HEK293T (cell line): ENCODE measurements at places on chromosomes 3 and 15.

- DNase-seq, result no peak
These were observed 124.7 kb downstream of the RPL22L1 start for GRCh38 chr3:170745211-170745718.

DNA sequence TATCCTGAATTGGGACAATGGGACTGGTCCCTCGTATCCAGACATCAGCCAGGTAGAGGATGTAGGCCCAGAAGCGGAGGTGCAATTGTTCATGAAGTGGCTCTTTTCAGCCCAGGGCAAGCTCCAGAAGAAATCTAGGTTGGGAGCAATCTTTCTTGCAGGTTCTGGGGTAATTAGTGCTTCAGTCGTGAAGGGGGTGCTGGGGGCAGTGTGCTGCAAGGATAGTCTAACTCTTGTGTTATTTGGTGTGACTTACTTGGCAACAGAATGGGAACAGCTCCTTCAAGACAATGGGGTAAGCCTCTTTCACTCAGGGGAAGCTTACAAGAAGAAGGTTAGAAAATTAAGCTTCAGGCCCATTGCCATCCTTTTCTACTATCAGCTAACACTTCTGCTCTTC lies 273.0 kb downstream of the DIPK2A start:
- DNase-seq, result no peak

- no peak for DNase-seq
These were observed 219.3 kb upstream of the TMCO5A start for GRCh38 chr15:37715101-37715500.

DNA sequence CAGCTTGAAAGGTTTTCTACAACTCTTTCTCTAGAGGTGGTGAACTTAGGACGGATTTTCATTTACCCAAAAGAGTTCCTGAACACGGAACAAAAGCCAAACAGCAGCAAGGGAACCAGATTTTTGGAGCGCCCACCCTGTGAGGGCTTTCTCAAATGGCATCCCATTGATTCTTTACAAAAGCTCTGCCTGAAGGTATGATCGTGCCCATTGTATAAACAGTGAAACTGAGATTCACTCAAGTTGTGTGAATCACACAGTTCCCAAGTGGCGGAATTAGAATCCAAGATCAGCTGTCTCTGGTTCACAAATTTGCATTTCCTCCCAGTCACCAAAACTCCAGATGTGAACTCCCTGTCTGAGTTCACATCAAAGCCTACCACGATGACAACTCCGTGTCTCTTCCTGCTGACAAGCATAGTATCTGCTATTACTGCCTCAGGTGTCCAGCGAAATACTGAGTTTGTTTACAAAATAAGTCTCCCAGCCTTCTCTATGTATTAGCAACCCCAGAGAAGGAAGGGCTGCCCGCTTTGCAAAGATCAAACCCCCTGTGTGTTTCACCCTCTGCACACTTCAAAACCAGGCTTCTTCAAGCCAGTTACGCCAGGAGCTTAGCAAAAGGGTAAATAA lies 235.9 kb upstream of the ST8SIA2 start:
- no peak for DNase-seq

DNA sequence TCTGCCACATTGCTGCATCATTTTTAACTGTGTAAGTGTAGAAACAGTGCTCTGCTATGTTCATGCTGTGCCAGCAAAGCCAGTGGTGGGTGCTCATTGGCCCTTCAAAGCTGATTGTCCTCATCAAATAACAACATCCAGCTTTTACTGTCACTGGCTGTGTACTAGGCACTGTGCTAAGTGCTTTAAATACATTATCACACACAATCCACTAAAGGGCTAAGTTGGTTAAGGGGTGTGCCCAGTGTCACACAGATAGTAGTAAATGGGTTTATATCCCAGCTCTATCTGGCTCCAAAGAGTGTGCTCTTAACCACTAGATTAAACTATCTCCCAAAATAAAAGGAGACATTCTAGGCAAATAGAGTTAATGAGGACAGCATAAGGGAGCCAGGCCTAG lies 7.7 kb downstream of the TUBGCP4 start:
- DNase-seq, result no peak

DNA sequence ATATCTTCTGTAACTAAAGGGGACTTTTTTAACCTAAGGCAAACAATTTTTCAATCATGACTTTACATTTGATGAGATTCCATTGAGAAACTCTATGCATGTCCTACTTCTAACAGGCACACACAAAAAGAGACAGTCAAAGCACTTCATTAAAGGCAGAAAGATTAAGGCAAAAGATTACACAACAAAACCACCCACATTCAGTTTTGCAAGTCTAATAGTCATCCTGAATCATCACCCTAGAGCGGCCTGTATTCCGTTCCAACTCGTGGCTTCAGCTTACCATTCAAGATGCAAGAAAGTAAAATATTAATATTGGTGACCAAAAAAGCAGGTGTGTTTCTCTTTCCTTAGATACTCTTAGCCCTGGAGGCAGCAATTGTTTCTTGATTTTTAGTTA lies 205.9 kb downstream of the P3H2 start:
- no peak for DNase-seq

DNA sequence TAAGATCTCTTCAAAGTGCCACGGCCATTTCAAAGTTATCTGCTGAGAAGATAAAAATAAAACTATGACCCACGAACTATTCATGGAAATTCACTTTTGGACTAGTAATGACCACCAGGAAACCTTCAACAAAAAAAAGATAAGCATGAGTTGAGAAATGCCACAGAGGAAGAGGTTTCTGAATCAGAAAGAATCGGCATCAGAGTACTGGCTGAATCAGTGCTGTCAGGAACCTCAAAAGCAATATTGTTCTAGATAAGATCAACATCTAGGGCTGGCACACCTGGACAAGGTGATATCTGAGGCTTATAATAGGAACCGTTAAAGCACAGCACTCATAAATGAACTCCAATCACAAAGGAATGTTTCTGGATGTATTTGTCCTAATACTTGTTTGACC lies 72.7 kb downstream of the PEAK1 start:
- DNase-seq, result no peak

- DNase-seq, result no peak
These were observed 5.7 kb downstream of the CHST13 start for GRCh38 chr3:126529585-126530170.

GRCh38 chr15:59399465-59400102 lies 26.9 kb upstream of the MYO1E start:
- DNase-seq, result no peak

DNA sequence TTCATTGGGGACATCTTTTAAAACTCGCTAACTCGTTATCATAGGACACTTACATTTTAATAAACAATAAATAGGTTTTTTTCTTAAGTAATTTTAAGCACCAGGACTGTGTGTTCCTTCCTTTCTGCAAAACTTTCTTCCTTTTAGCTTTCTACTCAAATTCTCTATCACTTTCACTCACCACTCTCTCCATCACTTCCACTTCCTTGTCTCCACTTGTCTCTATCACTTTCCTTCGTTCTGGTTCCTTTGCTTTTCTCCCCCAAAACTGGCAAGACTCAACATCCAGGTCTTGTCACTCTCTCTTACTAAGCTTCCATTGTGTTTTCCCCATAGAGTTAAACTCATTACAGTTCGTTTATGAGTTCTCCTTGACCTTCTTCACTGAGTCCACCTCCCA lies 99.0 kb downstream of the ZPLD1 start:
- DNase-seq, result no peak

GRCh38 chr3:100516838-100517237 lies 24.4 kb downstream of the TMEM45A start:
- DNase-seq, result no peak

- no peak for DNase-seq
These were observed 133.7 kb upstream of the LRRN1 start for GRCh38 chr3:3665546-3665945.

GRCh38 chr15:63191895-63192618 lies 2.7 kb downstream of the RAB8B start:
- DNase-seq, result no peak

- DNase-seq, result no peak
These were observed 377.1 kb upstream of the TPM1 start for GRCh38 chr15:62665449-62665848.

DNA sequence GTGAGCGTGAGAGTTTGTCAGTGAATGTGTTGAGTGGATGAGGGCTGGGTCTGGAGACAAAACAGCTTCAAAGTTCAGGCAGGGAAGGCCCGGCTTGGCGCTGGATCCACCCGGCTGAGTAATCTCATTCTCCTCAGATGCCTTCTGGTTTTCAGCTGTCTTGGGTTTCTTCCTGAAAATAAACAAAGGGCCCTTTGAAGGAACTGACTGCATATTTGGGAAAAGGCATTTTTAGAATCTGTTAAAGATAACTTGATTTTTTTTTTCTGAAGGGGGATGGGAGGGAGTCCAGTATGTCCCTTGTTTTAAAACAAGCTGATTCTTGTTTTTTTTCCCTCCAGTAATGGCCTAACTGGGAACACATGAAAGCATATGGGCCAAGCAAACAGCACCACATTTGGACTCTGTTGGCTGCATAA lies 86.4 kb downstream of the TIGIT start:
- DNase-seq, result no peak

DNA sequence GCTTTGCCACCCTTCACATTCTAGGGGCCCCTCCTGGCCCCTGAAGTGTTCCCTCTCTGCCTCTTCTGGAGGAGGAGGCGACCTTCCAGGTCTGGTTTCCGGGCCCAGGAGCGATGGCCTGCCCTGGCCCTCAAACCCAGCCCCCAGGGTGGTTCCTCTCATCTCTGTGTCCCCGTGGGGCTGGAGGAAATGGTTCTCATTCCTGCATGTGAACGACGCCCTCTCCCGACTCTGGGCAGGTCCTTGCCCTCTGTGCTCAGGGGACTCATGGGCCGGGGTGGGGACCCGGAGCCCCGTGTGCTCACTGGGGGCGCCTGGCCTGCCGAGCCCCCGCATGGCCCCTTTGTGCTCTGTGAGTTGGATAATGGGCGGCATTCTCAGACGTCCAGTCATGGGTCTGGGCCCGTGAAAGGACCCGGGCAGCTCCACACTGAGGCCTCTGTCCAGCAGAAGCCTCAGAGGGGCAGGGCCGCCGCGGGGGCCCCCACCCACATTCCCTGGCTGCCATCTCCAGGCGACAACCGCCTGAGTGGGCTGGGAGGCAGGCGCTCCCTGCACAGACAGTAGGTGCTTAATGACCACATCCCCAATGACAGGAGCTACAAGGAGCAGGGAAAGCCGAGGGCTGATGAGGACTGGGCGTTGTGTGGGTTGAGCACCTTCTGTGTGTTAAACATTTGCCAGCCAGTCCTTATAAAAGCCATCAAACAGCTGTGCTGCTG lies 5.5 kb upstream of the PLXND1 start:
- DNase-seq, result no peak

GRCh38 chr3:61531528-61531927 lies 29.8 kb upstream of the PTPRG start:
- no peak for DNase-seq

DNA sequence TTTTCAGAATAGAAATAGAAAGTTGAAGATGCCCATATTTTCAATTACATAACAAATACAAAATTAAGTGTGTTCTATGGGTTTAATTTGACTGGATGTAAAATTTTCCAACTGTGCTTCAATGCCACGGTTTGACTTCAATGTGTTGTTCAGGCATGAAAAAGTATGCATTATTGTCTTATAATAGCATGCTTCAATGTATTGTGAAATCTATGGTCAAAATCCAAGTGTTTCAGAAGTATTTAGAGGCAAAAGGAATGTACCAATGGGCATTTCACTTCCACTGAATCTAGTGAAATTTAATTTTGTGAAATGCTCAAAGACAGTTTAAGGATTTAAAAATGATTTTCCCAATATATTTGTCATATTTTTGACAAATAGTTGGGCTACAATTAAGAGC lies 16.0 kb downstream of the NEK10 start:
- DNase-seq, result no peak

DNA sequence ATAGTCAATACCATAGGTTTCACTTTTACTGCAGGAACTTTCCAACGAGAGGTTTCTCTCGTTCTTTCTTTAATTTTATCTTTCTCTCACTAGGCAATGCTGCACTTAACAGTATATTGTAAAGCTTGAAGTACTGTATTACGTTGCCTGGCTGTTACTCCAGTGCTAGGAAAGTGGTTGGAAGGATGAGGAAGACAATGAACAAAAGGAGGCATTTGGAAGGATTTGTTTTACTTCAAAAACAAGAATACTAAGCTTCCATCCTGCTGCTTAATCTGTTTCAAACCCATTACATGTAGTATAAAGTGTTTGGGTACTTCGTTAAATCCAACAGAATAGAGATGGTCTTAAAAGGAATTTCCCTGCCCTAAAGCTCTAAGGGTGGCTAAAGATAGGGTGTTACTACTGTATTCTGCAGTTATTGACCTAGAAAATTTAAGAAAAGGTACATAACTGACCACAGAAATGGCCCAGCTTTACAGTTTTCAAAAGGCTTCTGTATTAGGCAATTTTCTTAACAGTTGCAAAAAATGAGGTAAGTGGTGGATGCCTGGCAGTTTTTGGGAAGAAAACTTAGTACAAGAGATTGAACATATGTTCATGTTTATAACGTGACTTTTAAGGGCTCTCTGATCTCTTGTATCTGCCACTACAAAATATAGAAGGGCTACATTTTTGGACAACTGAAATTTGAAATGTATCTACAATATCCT lies 785 bp upstream of the IFT57 start:
- DNase-seq, result no peak

GRCh38 chr15:47506329-47507100 lies 210.8 kb upstream of the SEMA6D start:
- no peak for DNase-seq

- DNase-seq, result no peak
These were observed 13.6 kb downstream of the VPS39 start for GRCh38 chr15:42194513-42194912.

GRCh38 chr3:42247576-42248027 lies 18.4 kb downstream of the CCK start:
- peak; percentile 63 for DNase-seq

- DNase-seq, result no peak
These were observed 6.6 kb downstream of the NRROS start for GRCh38 chr3:196645897-196646665.

- DNase-seq, result no peak
These were observed 1.9 kb downstream of the KLHDC8B start for GRCh38 chr3:49173116-49173791.

- DNase-seq, result no peak
These were observed 419.1 kb downstream of the TIGIT start for GRCh38 chr3:114712728-114713492.

GRCh38 chr3:126186749-126187148 lies 6.4 kb upstream of the ALDH1L1 start:
- DNase-seq, result no peak

DNA sequence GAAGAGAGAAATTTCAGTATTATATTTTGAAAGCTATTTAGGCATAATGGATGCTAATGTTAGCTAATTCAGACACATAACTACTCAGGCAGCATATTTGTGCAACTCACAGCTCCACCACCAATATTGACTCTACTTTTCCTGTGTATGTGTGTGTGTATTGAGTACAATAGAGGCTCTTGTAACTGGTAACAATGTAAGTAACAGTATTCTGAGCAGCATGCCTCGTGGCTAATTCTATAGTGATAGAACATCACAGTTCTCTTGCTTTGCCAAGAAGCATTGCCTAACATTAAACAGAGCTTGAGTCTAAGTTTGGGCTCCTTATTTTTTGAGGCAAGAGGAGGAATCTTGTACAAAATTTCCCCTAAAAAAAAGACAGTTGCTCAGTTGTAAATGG lies 98.6 kb upstream of the ARHGEF26 start:
- no peak for DNase-seq
